ENCODE measurements at places on chromosomes 12 and 14. TPM values are rescaled to one million over a fixed set of nuclear protein-coding genes. Genes with fewer than 3 reads are reported as not detected.

The TAMALIN gene
- 663 TPM for total RNA-seq

The GPRC5D gene
- not detected for total RNA-seq

The MIP gene
- total RNA-seq: not detected

The PDZRN4 gene
- total RNA-seq: not detected

The GNPNAT1 gene
- 5.6 TPM for total RNA-seq

The TTC6 gene
- not detected for total RNA-seq
